ENCODE measurements at places on chromosomes 12 and 14.

- DNase-seq, result no peak
Observed at GRCh38 chr12:3055026-3055703, 22.0 kb upstream of the TSPAN9 start.

- peak; percentile 40 for DNase-seq
Observed at GRCh38 chr14:106845286-106846087, 1319.1 kb downstream of the TMEM121 start.

- DNase-seq, result no peak
Observed at GRCh38 chr12:4819654-4820053, 90.1 kb upstream of the KCNA1 start.

DNA sequence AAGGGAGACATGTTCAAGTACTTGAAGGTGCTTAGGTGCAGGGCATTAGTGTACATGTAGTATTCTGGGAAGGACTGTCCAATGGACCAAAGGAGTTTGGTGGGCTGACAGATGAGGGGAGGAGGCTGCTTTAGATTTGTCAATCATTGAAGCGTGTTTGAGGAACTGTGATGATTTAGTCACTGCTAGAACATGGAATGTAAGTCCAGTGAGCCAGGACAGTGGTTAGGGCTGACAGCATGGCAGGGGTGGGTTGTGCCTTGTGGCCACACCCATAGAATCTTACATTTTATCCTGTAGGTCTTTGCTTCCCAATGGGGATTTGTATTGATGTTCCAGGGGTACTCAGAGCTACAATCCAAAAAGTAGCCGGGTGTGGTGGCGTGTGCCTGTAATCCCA lies 24.6 kb downstream of the DIP2B start:
- DNase-seq, result no peak

DNA sequence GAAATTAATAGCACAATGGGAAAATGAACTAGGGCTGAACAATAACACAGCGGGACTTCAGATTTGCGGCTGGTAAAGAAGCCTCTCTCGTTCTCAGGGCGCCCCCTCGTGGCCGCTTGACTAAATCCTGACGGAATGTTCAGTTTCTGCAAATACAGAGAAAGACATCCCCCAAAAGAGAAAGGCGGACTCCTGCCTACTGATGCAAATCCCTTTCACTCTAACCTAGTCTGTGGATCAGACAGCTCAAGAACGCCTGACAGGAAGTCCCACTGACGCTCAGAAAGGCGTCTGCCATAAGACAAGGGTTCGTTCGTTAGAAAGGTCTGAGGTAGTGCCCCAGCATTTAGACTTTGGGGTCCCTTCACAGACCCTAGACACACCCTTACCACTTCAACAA lies 2.5 kb downstream of the NUAK1 start:
- peak; percentile 84 for DNase-seq

DNA sequence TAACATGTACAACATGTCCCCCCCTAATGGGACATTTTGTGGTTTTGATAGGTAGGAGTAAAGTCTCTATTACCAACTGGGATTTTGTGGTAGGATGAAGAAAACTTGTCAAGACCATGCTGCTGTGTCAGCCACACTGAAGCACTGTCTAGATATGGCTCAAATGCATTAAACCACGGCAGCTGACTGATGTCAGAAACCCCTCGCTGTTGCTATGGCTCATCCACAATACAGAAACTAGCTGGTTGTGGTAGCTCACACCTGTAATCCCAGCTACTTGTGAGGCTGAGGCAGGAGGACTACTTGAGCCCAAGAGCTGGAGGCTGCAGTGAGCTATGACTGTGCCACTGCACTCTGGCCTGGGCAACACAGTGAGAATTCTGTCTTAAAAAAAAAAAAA lies 40.1 kb downstream of the PAPLN start:
- no peak for DNase-seq
